ENCODE measurements at places on chromosomes 5 and 9.
A peak's percentile ranks its signal among the peaks of the same experiment; 100 is the strongest.

GRCh38 chr9:928363-929042, 48.0 kb upstream of the DMRT3 start:
- DNase-seq: peak; percentile 56

GRCh38 chr5:143536364-143536763, 132.9 kb upstream of the NR3C1 start:
- DNase-seq: no peak

- no peak for DNase-seq
Observed at GRCh38 chr5:143717400-143717799, 94.6 kb upstream of the HMHB1 start.

- no peak for DNase-seq
Observed at GRCh38 chr5:128259607-128260021, 176.0 kb downstream of the SLC12A2 start.

DNA sequence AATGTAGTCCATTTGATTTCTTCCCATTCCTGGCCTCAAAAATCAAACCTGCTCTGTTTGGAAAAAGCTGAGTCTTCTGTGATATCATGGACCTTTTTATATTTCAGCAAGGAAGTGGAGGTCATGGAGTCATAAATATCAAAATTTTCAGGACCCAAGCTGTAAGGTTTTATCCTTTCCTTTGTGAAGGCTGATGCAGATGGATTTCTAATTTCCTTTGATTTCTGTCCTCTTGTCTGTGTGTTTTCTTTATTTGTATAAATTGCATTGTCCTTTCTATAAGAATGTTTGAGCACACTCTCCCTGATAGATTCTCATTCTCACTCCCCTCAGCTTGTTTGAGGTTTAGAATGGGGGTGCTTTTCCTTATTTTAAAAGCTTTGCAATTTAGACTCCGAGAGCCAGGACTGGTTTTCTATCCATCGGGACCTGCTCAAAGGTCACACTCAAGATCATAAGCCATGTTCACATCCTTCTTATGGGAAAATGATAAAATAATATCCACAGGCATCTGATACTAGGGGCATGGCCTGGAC, 127.4 kb upstream of the TMEM161B start:
- DNase-seq: no peak

GRCh38 chr5:159053216-159053615, 46.5 kb downstream of the EBF1 start:
- no peak for DNase-seq

- DNase-seq: no peak
Observed at GRCh38 chr5:170105642-170106611, at the start of gene FOXI1. TSS of gene FOXI1 (plus strand) at chr5:170105897. CDS start at chr5:170105958, 61 bp downstream.

GRCh38 chr5:156008844-156009243, 318.1 kb upstream of the SGCD start:
- DNase-seq: no peak
